ENCODE measurements at places on chromosomes 12 and 14.
A peak's percentile ranks its signal among the peaks of the same experiment; 100 is the strongest.

- H3K4me1 ChIP-seq: no peaks in the 10 kb centered on the region
- no peaks in the 10 kb centered on the region for H3K27me3 ChIP-seq
- DNase-seq: no peak
- no peak overlapping the region for H3K27ac ChIP-seq
Measured at GRCh38 chr14:58732387-58732786, 94.6 kb downstream of the DACT1 start.

DNA sequence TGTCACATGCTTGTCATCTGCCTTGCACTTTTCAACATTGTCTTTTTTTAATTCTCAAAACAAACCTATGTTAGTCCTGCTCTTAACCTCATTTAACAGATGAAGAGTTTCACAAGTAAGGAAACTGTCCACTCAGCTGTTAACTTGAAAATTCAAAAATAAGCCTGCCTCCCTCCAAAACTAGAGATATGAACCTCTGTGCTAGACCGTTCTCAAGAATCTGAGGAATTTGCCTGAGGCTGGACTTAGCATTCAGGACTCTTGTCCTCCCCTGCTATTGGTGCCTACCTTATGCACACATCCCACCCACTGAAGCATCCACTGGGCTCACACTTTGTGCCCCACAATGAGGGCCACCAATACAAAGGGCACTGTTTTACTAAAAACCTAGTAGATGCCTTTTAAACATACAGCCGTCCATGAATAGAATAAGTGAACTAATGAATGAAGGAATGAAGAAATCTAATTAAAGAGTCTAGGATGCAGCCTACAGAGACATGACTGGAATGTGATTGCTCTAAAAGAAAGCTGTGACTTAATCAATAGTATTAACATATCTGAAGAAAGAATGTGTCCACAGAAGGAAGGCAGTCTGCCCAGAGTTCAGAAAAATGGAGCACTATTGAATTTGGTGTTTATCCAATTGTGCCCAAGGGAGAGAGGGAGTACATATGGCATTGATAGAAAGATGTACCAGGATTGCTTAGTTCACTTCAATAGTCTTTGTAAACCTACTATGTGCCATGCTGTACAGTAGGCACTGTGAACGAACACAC lies 238.5 kb downstream of the SPTSSA start:
- no peak overlapping the region for H3K4me3 ChIP-seq
- no peaks in the 10 kb centered on the region for H3K36me3 ChIP-seq
- no peaks in the 10 kb centered on the region for H3K27me3 ChIP-seq
- H3K27ac ChIP-seq: peak overlapping the region; percentile 19

GRCh38 chr12:74963304-74963703 lies 246.3 kb downstream of the KCNC2 start:
- no peaks in the 10 kb centered on the region for H3K27me3 ChIP-seq
- no peak overlapping the region for H3K4me3 ChIP-seq

DNA sequence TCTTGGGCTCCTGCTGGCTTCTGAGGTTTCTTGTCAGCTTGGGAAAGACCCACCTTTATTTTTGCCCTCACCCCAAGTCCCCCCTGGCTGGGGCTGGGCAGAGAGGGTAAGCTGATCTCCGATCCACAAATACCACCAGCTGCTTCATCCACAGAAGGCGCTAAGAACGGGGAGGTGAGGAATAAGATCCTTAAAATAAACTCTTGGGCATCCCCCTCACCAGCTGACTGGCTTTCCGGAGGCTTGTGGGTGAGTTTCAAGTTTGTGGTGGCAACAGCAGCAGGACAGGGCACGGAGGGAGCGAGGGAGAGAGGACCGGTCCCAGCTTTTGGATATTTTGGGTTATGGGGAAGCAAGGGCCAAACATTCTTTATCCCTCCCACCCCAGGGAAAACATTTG lies 20.8 kb upstream of the HSPB8 start:
- H3K27me3 ChIP-seq: no peaks in the 10 kb centered on the region
- peaks cover 3% of the 10 kb centered on the region for H3K4me1 ChIP-seq
- H3K27ac ChIP-seq: no peak overlapping the region
- DNase-seq: no peak
- H3K4me3 ChIP-seq: no peak overlapping the region

DNA sequence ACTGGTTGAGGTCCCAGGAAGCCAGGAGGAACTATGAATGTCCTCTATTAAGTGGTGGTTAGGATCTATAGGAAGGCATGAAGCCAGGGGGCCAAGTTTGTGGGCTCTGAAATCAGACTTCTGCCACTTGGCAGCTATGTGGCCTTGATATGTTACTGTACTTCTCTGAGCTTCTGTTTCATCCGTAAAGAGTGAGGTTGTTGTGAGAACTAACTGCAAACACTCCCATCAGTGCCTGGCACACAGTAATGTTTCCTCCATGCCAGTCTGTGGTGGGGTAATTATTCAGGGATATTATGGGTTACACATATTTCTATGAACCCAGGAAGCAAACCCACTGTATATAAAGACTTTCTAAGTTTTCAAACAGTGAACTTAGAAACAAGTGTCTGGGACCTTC lies 57.4 kb downstream of the PLXNC1 start:
- H3K4me3 ChIP-seq: no peak overlapping the region
- no peaks in the 10 kb centered on the region for H3K4me1 ChIP-seq
- no peaks in the 10 kb centered on the region for H3K27me3 ChIP-seq
- no peaks in the 10 kb centered on the region for H3K36me3 ChIP-seq
- no peak overlapping the region for H3K27ac ChIP-seq

- no peak overlapping the region for H3K27ac ChIP-seq
- DNase-seq: peak; percentile 99
- H3K36me3 ChIP-seq: peaks cover 2% of the 10 kb centered on the region
- H3K27me3 ChIP-seq: no peaks in the 10 kb centered on the region
- H3K4me1 ChIP-seq: peaks cover 5% of the 10 kb centered on the region
- no peak overlapping the region for H3K4me3 ChIP-seq
Measured at GRCh38 chr14:89912667-89913211, 41.8 kb downstream of the EFCAB11 start.

GRCh38 chr14:59583755-59584154 lies 7.1 kb upstream of the CCDC175 start:
- no peak for DNase-seq
- no peaks in the 10 kb centered on the region for H3K27me3 ChIP-seq
- H3K27ac ChIP-seq: no peak overlapping the region
- H3K4me1 ChIP-seq: no peaks in the 10 kb centered on the region
- no peaks in the 10 kb centered on the region for H3K36me3 ChIP-seq

DNA sequence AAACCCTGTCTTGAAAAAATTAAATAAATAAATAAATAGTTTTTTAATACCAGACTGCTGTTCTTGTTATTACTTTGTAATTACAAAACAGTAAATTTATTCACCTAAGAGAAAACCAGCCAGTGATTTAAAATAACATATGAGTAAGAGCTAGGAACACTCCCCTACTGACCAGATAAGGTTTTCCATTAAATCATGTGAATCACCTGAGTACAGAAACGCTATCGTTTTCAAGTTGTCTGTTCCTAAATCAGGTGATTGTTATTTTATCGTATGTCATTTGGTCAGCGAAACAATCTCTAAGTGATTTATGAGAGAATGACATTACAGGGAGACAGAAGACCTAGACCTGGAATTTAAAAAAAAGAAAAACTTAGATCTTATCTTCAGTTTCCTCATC lies 47.3 kb downstream of the RPS29 start:
- H3K27me3 ChIP-seq: no peaks in the 10 kb centered on the region
- H3K4me3 ChIP-seq: no peak overlapping the region
- no peaks in the 10 kb centered on the region for H3K36me3 ChIP-seq
- H3K27ac ChIP-seq: no peak overlapping the region
- DNase-seq: no peak
- H3K4me1 ChIP-seq: no peaks in the 10 kb centered on the region

Measured in trophoblast cell (in vitro differentiated cells and primary cell).